ENCODE measurements at places on chromosomes 1 and 21. TPM values are rescaled to one million over a fixed set of nuclear protein-coding genes. Genes with fewer than 3 reads are reported as not detected.
A peak's percentile ranks its signal among the peaks of the same experiment; 100 is the strongest.

SHE gene
- total RNA-seq, result 6.4 TPM

C1orf116 gene
- total RNA-seq, result 0.10 TPM

ACTN2 gene
- total RNA-seq, result 0.83 TPM

DNA sequence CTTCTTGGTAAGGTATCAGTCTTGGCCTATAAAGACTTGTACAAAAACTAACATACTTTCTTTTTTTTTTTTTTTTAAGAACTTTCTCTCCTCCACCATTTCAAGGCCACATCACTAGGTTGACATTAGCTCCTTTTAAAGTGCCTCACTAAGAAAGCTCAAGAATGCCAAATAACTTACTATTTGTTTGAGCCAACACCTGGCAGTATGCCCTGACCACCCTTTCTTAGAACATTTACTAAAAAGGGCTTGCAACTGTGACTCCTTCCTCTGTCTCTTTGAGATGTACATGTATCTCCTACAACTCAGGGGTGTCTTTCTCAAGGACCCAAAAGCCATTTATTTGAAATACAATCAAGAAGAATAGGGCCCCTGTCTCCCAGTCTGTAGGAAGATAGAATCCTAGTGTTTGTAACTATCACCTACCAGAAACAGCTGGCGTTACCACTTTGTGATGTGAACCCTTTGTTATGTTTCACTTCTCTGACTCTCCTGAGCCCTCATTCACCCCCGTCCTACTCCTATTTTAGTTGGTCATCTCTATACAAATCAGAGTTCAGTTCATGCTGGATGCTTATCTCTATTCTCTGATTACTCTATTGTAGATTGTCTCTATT, 12.2 kb upstream of the SAMD13 start:
- no peak for DNase-seq

GRCh38 chr1:204713541-204713940, 28.0 kb upstream of the LRRN2 start:
- no peak for DNase-seq

DNA sequence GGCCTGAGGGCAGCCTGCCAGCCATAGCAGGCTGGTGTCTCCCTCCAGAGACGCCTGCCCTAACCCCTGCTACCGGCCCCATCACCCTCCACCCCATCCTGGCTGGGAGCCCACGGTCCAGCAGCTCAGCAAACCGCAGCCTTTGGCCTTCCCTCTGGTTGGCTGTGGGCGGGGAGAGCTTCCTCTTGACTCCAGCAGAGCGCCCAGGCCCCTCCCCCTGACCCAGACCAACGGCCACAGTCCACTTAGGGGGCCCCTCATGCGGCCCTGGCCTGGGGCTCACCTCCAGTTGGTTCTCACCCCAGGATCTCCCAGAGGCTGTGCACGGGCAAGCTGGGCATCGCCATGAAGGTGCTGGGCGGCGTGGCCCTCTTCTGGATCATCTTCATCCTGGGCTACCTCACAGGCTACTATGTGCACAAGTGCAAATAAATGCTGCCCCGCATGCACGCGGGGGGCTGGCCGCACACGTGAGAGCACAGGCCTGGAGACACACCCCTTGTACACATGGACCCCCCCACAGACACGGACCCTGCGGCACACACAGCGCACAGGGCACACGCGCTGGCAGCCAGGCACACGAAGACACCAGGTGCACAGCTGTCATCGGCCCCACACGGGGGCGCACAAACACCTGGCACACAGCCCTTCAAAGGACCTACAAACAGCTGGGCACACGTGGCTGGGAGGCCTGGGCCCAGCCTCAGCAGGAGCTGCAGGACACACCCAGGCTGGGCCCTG, 3.1 kb downstream of the SMIM1 start:
- peak; percentile 79 for DNase-seq

DNA sequence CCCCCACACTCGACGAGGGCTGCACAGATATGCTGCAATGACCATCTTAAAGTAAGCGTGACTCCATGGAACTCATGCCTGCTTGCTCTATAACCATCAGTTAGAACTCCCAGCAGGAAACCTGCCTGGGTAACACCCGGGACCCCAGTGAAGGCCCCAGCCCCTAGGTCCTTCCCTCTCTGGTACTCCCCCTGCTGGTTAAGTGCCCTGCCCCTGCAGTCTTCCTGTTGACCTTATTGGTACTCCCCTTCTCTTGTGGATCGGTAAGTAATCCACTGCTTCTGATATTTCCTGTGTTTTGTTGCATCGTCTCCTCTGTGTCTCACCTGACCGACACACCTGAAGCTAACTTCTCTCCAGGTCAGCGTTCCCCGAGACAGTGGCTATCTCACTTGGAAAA, 104.8 kb upstream of the COG2 start:
- DNase-seq, result no peak

DNA sequence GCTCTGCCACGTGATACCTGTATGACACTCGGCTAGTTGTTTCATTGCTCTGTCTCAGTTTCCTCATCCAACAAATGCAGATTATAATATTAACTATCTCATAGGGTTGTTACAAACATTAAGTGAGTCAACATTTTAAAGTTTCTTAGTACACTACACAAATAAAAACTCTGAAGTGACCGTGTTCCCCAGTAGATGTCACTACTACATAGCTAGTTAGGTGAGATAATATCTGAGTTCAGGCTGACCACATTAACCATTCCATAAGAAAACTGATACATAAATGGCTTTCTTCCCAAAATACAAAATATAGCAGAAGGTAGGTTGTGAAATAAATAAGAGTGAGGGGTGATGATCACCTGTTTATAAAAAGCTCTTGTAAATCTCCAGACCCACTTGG, 214.1 kb downstream of the NUF2 start:
- no peak for DNase-seq

- DNase-seq, result no peak
These were observed 15.6 kb upstream of the ACADM start for GRCh38 chr1:75708910-75709309.

- no peak for DNase-seq
These were observed 49.5 kb downstream of the SCMH1 start for GRCh38 chr1:41192456-41193178.

- no peak for DNase-seq
These were observed 75.6 kb downstream of the PLA2G4A start for GRCh38 chr1:186904361-186904760.

GRCh38 chr1:100752791-100753190, 33.2 kb downstream of the VCAM1 start:
- DNase-seq, result no peak

All from ovary (tissue), 10 donors.